ENCODE measurements at places on chromosomes 7 and 10.

GRCh38 chr10:21083861-21084260, 186.8 kb upstream of the NEBL start:
- no peak for DNase-seq

GRCh38 chr7:20351901-20352300, 21.2 kb downstream of the ITGB8 start:
- DNase-seq: no peak

- no peak for DNase-seq
Observed at GRCh38 chr7:837001-837400, 4.7 kb downstream of the SUN1 start.

GRCh38 chr10:1515121-1515779, 222.1 kb downstream of the ADARB2 start:
- no peak for DNase-seq

DNA sequence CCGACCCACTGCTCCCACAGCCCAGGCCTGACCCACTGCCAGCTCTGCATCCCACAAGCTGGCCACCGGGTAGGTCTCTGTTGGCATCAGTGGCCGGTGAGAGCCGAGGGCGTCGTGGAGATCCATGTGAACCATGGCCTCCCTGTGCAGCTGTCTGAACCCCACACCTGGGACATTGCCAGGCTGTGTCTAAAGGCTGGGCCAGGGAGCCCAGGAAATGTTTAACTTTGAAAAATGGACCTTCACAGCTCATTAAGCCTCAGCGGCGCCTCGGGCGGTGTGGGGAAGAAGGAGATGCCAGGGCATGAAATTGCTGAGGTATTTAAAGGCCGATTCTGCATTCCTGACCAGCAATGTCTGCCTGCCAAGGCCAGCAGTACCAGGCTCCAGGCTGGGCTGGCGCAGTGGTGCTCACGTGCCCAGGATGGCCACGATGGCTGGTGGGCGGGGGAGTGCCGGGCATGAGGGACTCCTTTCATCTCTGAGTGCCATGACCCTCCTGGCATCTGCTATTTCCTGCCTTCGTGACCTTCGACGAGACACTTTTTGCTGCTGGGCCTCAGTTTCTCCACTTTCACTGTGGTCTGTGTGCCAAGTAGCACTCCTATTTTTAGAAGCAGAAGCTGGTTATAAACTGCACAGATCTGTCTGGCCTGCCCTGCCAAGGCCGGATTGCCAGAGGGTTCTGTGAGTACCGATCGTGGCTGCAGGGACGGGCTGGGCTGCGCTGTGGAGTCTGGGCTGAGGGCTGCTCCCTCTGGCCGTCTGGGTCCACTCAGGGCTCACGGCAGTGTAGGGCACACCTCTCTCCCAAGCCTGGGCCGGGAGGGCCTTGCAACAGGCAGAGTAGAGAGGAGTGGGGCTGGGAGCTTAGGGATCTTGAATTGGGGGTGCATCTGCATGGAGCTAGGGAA, 21.8 kb downstream of the ELFN1 start:
- no peak for DNase-seq

DNA sequence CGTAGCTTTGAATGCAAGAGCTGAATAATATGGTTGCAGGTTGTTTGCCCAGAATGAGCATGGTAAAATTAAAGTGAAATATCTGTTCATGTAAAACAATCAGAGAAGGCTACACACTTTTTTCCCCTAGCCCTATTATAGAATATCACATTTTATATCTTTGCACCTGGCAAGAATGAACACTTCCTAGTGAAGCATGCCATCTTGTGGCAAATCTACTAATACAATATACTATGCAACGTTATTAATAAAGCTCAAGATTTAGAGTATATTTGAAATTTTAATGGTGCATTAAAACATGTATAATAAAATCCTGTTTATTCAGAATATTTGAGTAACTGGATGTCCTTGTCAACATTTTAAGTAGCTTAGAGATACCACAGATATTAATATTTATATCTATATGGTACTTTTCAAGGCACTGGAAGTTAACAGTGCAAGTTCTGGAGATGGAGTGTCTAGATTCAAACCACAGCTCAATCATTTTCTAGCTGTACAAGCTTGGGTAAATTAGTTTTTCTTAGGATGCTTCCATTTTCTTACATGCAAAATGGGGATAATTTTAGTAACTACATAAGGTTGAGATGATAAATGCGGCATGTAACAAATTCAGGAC, 643.1 kb upstream of the SEMA3D start:
- peak; percentile 37 for DNase-seq

- DNase-seq: no peak
Observed at GRCh38 chr7:51026341-51026740, 243.6 kb upstream of the GRB10 start.
